ENCODE measurements at places on chromosomes 5 and 9.

DNA sequence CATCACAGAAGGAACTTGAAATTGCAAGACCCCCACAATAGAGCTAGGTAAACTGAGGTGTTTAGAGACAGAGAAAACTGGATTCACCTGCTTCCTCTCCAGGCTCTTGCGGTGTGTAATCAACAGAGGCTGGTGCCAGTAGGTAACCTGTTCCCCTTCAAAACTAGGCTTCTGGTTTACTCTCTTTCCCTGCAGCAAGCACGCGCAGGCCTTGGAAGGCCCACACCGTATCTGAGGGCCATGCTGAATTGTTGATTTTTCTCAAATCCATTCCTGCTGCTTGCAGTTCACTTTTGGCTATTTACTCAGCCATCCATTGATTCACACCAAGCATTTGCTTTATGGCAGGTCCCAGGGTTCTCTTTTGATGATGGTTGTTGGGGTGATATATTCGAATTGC, 667 bp upstream of the FRRS1L start:
- no peak for DNase-seq

DNA sequence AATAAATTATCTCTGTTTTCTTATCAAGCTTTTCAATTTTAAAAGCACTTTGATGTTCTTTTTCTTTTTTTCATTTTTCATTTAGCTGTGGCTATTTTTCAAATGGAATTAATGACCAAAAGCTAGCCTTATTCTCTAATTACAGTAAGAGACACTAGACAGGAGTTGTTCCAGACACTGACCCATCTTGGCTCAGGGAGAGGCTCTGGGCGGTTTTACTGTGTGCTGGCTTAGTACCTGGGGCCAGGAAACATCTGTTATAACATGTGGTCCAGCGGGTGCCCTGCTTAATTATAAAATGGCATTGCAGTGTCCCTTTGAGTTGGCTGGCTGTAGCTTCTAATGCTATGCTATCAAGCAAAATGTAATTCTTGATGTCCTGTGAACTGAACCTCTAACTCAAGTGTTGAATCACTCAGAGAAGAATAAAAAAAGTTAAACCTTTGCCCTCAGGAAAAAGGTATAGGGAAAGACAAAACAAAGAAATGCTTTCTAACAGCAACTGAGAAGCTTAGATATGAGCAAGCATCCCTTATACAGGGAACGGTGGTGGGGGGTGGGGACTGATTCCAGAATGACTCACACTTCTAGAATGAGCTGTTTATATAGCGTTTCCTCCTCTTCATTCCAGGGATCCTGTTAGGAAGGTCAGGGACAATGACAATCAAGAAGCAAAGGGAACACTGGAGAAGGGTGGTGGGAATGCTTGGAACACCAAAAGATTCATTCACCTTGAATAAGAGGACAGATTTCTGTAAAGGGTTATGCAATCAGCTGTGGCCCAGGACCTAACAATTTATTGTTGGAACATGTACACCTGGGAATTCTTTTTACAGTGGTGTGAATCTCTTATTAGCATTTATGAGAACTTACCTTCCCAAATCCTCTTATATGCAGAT, 58.7 kb upstream of the NFIB start:
- DNase-seq: no peak

GRCh38 chr5:92962752-92963151, 618.3 kb downstream of the NR2F1-AS1 start:
- DNase-seq: no peak

GRCh38 chr9:84975926-84976325, 306.4 kb downstream of the NTRK2 start:
- DNase-seq: no peak

GRCh38 chr5:154630410-154630809, 124.8 kb upstream of the LARP1 start:
- DNase-seq: no peak

- DNase-seq: no peak
Measured at GRCh38 chr9:131067625-131068024, 28.7 kb upstream of the AIF1L start.

- DNase-seq: no peak
Measured at GRCh38 chr9:3243683-3244082, 282.1 kb downstream of the RFX3 start.

DNA sequence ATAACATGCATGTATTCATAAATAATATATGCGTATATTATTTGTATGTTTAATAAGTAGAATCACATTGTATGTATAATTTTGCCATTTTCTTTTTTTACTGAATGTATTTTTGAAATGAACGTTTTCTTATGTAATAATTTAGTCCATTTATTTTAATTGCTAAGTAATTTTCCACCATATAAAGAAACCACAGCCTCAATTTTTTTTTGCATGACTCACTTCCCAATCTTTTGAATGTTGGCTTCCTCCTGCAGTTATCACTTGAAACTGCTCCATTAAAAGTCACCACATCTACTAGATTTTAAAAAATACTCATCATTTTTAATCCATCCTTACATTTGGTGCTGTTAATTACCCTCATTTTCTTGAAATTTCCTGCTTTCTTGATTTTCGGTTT, 363.3 kb upstream of the MEF2C start:
- DNase-seq: no peak

DNA sequence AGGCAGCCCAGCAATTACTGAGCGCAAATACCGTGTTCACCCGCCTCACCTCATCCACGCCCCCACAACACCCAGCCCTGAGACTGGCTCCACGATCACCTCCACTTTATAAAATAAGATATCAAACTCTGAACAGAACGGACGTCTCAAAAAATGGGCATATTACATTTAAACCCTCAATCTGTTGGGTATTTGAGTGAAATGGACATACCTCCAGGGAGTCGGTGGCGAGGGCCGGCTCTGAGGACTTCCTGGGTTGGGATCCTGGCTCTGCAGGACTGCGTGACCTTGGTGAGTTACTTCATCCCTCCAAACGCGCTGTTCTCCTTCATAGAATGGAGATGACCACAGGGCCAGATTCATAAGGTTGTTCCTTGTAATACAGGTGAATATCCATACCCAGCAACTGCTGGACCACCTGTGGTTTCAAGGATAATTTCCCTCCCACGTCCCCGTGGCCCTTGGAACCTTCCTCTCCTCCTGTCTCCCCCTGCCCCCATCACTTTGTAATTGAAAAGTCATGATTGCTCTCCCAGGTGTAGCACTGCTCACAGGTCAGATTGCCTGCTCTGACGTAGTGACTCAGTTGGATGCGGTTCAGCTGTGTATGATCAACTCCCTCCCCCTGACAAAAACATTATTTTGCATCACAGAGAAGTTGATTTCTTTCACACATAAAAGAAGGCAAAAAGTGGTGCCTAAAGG, 135.6 kb downstream of the KCNIP1 start:
- no peak for DNase-seq

DNA sequence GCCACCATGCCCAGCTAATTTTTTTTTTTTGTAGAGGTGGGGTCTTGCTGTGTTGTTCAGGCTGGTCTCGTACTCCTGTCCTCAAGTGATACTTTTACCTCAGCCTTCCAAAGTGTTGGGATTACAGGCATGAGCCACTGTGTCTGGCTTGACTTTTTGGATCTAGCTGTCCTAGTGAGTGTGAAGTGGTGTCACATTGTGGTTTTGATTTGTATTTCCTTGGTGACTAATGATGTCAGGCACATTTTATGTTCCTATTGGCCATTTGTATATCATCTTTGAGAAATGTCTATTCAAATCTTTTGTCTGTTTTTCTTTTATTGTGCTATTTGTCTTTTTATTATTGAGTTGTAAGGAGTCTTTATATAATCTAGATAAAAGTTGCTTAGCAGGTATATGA, 53.5 kb upstream of the MCCC2 start:
- no peak for DNase-seq

DNA sequence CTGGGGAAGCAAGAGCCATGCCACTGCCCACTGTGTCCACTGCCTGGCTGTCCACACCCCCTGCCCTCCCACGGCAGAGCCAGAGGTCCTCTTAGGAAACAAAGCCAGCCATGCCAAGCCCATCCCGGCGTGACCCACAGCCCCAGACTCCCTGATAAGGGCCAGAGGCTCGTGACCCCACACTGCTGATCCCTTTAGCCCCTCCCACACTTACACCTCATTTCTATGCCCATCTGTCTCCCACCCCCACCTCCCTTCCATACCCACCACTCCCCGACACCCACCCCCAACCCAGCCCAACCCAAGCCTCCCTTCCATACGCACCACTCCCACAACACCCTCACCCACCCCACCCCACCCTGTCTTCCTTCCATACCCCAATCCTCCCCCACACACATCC, 17.3 kb downstream of the PTGES start:
- no peak for DNase-seq

- DNase-seq: no peak
Measured at GRCh38 chr5:3343211-3343610, 252.4 kb upstream of the IRX1 start.

- DNase-seq: no peak
Measured at GRCh38 chr9:97561501-97561900, 60.0 kb downstream of the TMOD1 start.

DNA sequence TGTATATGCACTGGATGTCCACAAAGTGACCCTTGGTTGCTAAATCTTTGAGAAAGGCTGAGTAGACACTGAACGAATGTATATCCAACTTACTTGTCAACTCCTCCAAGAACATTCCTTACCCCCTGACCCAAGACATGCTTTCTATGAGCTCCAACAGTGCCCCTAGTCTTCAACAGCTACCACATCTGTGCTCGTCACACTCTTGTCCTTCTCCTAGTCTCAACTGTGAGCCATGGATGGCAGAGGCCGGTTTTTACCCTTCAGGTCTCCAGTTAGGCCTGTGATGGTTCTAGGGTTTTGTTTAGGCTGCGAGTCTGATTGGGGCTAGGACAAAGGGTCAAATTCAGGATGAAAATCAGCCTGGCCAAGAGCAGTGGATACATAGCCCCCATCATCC, 19.0 kb upstream of the GPX3 start:
- no peak for DNase-seq

GRCh38 chr9:5764130-5764868, 68.6 kb downstream of the ERMP1 start:
- no peak for DNase-seq

DNA sequence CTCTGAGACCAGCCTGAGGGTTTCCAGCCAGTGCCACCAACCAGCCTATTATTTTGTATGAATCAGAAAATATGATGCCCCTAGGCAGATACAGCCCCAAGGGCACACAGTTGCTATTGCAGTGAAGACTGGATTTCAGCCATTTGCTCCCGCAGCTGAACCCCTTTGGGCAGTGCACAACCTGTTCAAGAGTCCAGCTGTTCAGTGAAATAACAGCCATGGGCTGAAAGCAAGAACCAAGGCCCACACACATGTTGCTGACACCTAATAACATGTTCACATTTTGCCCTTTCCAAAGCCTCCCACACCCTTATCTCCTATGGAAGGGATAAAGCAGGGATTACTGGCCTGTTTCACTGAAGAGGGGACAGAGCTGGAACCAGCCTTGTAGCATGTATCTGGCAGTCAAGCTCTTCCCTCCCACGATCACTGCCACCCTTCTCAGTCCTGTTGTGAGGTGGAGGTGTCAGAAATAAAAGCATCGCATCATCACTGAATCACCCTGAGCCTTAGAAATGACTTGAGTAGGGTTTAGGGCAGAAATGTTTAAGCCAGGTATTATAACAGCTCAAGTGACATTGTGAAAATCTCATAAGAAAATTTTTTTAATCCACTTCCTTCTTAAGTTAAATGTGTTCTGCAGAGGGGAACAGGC, 137.1 kb upstream of the FSTL4 start:
- DNase-seq: no peak

GRCh38 chr9:107154766-107155165, 128.3 kb upstream of the RAD23B start:
- DNase-seq: no peak

- DNase-seq: no peak
Measured at GRCh38 chr9:130147910-130148309, 24.3 kb upstream of the NCS1 start.

DNA sequence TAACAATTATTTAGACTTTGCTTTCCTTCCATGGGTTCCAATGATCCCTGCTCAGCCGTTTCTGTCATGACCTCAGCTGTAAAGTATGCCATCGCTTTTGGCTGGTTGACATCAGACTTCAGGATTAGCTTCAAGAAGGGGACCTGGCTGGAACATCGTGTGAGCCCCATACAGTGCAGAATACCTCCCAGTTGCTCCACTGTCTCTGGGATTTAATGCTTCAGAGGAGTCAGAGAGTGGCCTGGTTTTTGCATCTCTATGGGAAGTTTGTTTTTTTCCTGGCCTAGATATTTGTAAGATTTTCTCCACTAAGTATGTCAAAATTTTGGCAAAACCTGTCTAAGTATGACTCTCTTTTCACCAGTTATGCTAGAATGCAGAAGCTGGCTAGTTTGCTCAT, 216.9 kb downstream of the GABBR2 start:
- DNase-seq: no peak

DNA sequence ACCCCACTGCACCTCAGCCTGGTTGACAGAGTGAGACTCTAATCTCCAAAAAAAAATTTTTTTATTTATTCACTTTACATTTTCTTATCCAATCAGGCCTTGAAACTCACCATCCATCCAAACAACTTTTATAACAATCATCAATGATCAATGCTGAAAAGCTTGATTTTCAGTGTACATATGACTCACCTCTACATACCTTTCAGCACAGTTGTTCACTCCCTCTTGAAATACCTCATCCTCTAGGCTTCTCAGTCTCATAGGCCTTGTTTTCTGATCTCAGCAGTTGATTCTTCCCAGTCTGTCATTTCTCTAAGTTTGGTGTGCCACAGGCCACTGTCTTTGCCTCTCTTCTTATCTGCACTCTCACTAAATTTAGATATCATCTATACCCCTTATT, 36.2 kb downstream of the GRIN3A start:
- no peak for DNase-seq

DNA sequence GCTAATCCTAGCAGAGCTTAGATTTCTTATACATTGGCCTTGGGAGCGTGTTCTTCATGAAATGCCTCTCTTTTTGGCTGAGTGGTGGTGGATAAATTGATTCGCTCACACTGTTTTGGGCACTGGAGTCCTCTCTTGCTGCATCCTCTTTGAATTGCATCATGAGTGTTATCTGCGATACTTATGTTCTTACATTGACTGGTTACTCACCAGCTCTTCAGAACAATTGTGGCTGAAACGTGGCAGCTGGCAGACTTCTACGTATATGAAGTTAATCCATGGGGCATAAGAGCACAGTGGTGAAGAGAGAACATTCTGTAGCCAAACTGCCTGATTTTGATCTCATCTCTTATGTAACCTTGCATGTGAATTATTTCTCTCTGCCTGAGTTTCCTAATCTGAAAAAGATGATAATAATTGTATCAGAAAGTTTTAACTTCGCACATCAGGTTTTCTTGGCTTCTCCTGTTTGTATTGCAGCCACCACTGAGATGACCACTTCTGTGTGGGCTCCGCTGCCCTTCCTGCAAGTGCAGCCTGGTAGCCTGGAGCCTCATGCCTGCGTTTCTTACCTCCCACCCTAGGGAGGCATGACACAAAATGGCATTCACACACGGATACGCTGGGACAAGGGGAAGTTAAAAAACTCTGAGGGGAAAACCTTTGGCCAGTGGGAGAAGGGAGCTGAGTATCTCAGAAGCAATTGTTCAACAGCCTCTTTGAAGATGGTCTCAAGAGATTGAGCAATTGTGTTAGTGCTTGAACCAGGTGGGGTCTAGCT, 295.2 kb downstream of the ARHGAP26 start:
- no peak for DNase-seq

- DNase-seq: no peak
Measured at GRCh38 chr9:89455356-89455824, 42.5 kb downstream of the SEMA4D start.

- no peak for DNase-seq
Measured at GRCh38 chr5:2143646-2144353, 261.1 kb upstream of the IRX4 start.

All from activated CD4-positive, alpha-beta T cell treated with anti-CD3 and anti-CD28 coated beads, Interleukin-2, amount 50 U/mL, for 24 hours (primary cell).